ENCODE measurements at places on chromosomes 5 and 9.

DNA sequence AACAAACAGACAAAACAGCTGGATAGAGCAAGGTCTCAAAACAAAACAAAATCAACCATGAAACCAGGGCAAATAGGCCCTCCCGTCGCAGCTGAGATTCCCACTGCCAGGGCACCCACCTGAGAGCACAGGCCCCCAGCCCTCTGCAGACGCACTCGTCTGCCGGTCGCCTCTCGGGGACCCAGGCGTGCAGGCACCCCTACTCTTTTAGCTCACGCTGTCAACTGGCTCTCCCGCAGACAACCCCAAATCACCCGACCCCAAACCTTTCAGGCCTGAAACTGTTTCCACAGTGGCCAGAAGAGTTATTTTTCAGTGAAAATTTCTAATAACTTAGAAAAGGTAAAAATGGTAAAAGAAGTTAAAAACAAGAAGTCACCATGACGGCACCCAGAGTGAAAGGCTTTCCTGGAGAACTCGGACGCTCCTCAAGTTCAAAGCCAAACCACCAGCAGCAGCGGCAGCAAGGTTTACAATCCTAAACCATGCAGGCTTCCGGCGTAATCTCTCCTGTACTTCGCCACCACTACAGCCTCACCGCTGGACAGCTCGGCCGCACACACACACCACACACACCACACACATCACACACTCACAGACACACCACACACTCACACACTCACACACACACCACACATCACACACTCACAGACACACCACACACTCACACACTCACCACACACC lies 1.9 kb upstream of the UBE2QL1 start:
- no peak for DNase-seq

- DNase-seq, result no peak
Observed at GRCh38 chr5:74413403-74414048, 227.0 kb downstream of the ENC1 start.

DNA sequence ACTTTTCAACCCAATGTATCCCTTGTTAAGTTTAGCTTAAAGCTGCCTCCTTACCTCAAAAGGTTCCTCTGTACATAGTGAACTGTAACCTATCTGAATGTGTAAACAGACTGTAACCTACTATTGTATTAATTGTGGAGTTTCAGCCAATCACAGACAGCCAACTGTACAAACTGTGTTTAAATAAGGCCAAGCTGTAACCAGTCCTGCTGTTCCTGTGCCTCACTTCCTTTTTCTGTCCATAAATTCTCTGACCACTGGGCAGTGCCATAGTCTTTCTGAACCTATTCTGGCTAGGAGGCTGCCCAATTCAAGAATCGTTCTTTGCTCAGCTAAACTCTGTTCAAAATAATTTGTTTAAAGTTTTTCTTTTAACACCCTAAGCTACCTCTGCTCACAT lies 74.7 kb upstream of the DAPK1 start:
- DNase-seq, result no peak

- no peak for DNase-seq
Observed at GRCh38 chr9:119451426-119451825, 82.2 kb upstream of the BRINP1 start.

GRCh38 chr5:42005561-42006153 lies 80.6 kb downstream of the FBXO4 start:
- DNase-seq, result no peak

- DNase-seq, result no peak
Observed at GRCh38 chr5:72439192-72439591, 68.0 kb downstream of the ZNF366 start.

- no peak for DNase-seq
Observed at GRCh38 chr9:9563817-9564216, 1049.0 kb downstream of the PTPRD start.

All from stimulated activated CD4-positive, alpha-beta T cell treated with anti-CD3 and anti-CD28 coated beads, Interleukin-15, amount 100 ng/mL, for 48 hours (primary cell).